ENCODE measurements at places on chromosomes 2 and 18.
A peak's percentile ranks its signal among the peaks of the same experiment; 100 is the strongest.

GRCh38 chr18:70276416-70277191, 12.2 kb upstream of the SOCS6 start:
- DNase-seq: peak; percentile 53

DNA sequence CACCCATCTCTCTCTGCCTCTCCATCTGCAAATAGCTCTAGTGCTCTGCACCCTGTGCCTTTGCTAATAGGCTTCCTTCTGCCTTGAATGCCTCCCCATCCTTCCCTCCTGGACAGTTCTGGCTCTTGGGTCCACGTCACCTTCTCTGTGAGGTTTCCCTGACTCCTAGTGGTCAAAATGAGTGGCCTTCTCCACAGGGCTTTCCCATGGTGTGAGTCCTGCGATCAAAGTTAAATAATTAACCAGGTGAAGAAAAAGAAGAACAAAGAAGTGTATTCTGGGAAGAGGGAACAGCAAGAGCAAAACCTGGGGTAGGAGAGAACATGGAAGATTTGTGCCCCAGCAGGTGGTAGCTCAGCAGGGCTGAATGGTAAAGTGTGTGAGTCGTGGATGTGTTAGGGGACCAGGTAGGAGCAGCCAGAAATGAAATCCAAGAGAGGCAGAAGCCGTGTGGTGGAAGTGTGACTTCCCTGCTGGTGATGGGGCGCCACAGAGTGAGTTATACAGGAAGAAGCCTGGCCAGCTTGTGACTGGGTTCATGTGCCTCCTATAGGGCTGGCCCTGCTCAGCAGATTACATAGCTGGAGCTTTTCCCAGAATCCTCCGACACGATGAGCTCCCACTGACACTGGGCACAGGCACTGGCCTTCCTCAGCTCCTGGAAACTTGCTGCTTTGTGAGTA, 93.8 kb upstream of the LDAH start:
- DNase-seq: peak; percentile 55

DNA sequence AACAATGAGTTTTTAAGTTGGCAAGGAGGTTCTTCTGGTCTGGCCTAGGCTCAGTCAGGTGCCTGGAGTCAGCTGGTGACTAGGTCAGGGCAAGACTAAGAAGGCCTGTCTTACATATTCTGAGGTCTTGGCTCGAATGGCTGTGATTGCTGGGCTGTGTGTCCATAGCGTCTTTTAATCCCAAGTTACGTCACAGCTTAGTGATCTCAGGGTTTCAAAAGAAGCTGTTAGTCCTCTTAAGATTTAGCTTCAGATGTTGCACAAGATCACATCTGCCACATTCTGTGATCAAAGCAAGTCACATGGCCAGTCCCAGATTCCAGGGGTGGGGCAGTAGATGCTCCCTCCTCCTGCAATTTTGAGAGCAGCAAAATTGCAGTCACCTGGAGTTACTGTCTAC, 61.3 kb downstream of the PKP4 start:
- no peak for DNase-seq

DNA sequence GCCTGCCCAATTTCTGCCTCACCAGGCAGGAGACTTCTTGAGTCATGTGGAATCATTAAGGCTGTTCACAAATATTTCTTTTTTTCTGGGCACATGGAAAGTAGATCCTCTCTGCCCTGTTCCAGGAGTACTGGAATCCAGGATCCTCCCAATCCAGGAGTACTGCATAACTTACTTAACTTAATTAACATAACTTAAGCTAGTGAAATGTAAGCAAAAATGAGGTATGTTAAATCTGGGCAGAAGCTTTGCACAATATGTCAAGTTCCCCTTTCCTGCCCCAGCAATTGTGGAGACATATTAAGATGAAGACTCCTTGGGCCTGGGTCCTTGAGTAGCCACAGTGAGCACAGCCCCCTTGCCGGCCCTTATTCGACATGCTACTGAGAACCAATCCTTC, 3.2 kb downstream of the CD207 start:
- no peak for DNase-seq

DNA sequence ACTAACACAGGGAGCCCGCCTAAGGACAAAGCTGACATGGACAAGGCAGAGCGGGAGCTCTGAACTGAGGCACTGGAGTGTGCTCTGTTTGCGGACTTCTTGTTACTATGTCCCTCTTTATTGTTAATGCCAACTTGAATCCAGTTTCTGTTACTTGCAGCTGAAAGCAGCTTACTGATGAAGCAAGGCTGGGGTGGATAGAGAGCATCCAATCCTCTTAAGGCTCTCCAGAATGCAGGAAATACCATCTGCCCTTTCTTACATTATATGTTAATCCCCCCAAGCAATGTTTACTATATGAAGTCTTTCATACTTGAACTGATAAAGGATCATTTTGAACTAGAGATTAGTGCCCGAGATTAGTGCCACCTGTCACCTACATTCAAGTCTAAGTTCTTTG, 9.4 kb downstream of the FAM210A start:
- DNase-seq: no peak

DNA sequence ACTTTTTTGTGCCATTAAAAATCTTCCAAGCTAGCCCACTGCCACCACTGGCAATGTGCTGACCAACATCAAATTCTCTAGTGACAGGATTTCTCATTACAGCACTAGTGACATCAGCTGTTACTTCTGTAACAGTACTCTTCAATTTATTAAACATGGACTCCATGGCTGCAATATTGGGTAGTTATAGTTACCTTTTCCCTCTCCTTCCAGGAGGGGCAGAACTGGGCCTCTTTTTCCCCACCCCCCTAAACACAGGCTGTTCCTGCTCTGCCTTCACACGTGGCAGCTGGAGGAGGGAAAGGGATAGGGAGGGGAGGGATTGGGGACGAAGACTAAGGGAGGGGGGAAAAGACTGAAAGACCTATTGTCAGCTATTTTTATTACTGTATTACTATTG, 38.1 kb downstream of the TRAK2 start:
- no peak for DNase-seq

GRCh38 chr2:155815275-155815674, 517.2 kb downstream of the NR4A2 start:
- DNase-seq: no peak

DNA sequence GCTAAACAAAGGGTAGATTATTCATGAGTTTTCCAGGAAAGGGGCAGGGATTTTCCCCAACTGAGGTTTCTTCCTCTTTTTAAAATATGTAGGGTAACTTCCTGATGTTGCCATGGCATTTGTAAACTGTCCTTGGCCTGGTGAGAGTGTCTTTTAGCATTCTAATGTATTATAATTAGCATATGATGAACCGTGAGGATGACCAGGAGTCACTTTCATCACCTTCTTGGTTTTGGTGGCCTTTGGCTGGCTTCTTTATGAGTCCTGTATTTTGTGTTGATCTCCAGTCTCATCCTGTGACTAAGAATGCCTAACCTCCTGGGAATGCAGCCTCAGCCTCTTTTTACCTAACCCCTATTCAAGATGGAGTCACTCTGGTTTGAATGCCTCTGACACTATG, 391.0 kb upstream of the LINC00305 start:
- no peak for DNase-seq

GRCh38 chr2:101961338-101962191, 30.2 kb upstream of the IL1R2 start:
- DNase-seq: peak; percentile 92

DNA sequence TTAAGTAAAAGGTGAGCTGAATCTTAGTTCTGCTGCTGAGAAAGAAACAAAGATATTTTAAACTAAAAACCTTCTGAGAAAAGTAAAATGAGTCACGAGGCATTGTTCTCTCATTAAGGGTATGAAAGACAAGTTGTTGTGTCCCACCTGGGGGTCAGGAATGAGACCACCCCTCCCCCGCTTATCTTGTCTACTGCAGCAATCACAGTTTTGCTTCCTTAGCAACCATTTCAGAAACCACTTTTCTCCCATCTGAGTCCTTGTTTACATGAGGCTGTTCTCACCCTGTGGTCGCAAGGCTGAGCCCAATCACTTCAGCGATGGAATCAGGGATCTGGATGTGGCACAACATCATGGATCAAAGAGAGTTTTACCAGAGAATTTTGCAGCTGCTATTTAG, 377.6 kb upstream of the NETO1 start:
- DNase-seq: no peak

GRCh38 chr2:219199470-219200211, 6.9 kb upstream of the ZFAND2B start:
- no peak for DNase-seq

GRCh38 chr2:109197491-109198418, 68.8 kb downstream of the SH3RF3 start:
- DNase-seq: no peak

DNA sequence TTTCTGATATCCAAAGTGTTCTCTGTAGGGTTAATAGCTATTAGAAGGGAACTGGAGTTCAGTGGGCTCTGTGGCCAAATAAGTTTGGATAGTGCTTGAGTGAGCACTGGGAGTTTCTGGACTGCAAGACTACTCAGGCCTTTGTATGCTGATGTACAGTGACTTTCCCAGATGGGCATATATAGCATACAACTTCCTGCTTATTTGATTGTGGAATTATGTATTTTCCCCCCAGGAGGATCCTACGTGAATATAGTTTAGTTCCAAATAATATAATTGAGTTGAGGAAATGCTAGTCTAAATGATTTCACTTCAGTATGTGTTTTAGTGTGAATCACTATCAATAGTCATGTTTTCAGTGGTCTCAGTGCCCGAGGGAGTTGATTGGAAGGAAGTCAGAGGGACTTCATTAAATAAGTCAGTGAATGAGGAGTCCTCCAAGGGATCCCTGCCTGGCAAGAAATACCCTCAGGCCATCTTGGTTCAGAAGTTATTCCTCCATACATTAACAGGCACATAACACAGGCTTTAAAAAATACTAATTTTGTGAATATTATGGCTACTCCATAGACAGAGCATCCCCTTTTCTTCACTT, 251.4 kb downstream of the PRKCE start:
- DNase-seq: peak; percentile 89

- DNase-seq: no peak
These were observed 101.9 kb downstream of the SLC25A12 start for GRCh38 chr2:171792157-171792556.

DNA sequence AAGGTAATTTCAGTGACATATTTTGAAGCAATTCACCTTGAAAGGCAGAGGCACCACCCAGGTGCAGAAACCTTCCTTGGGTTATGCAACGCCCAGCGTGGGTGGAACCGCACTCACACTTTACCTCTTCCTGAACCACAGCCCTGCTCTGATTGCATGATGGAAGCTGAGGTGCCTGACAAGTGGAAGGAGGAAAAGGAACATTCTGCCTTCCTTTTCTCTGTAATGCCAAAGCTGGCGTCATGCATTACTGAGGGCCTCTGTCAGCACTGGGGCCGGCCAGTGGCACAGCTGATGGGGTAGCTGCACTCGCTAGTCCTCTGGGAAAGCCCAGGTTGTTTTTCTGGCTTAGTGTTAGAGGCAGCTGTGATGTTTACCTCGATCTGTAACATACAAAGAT, 266.5 kb downstream of the NEDD4L start:
- peak; percentile 55 for DNase-seq

- DNase-seq: no peak
These were observed 96.7 kb downstream of the CNTNAP5 start for GRCh38 chr2:124121760-124122275.

GRCh38 chr2:173681881-173682650, 283.1 kb downstream of the SP3 start:
- DNase-seq: peak; percentile 29

- no peak for DNase-seq
These were observed 161.4 kb downstream of the TRABD2A start for GRCh38 chr2:84719434-84719833.

DNA sequence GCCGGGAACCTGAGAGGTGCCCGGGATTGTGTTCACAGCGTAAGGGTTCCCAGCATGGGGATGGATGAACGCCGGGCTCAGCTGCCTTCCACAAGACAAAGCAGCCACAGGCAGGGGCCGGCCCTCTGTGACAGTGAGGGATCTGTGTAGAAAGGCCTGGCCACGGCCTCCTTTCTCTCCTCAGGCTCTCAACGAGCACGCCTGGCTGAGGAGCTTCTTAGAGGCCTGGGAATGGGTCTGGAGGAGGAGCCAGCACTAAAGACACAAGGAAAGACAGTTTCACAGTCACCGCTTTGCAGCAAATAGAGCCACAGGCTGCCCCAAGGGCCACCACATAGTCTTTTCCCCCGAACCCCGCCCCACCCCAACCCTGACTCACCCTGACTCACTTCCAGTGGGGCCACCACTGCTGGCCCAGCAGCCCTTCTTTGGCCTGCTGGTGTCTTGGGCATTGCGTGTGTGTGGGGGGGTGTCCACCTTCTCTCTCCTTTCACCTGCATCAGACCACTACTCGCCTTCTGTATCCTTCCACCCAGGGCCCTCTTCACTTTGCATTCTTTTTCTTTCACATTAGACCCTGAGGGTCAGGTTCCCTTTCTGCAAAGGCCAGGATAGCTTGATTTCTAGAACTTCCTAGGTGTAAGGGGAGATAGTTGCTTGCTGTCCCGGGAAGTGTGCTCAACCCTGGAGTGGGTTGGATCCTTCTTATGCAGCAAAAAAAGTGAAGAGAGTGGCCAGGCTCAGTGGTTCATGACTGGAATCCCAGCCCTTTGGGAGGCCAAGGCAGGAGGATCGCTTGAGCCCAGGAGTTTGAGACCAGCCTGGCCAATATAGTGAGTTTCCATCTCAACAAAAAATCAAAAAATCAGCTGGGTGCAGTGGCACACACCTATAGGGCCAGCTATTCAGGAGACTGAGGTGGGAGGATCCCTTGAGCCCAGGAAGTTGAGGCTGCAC, 19.3 kb upstream of the HPCAL1 start:
- DNase-seq: no peak

- no peak for DNase-seq
These were observed 254.0 kb upstream of the POU3F3 start for GRCh38 chr2:104599787-104600510.

- no peak for DNase-seq
These were observed 152.7 kb upstream of the NT5C1B start for GRCh38 chr2:18741895-18742732.

- no peak for DNase-seq
These were observed 61.3 kb downstream of the GALNT1 start for GRCh38 chr18:35642802-35643201.

GRCh38 chr18:22172594-22173049, 3.2 kb downstream of the GATA6 start:
- DNase-seq: no peak

- DNase-seq: no peak
These were observed 91.1 kb downstream of the ZNF532 start for GRCh38 chr18:58955738-58956137.

- no peak for DNase-seq
These were observed 64.5 kb downstream of the UBR3 start for GRCh38 chr2:169891593-169892298.

GRCh38 chr18:73948497-73948896, 199.1 kb downstream of the FBXO15 start:
- no peak for DNase-seq

- peak; percentile 70 for DNase-seq
These were observed 118.0 kb downstream of the METTL8 start for GRCh38 chr2:171315781-171316180.
